ENCODE measurements at places on chromosomes 4 and X.
A peak's percentile ranks its signal among the peaks of the same experiment; 100 is the strongest.

DNA sequence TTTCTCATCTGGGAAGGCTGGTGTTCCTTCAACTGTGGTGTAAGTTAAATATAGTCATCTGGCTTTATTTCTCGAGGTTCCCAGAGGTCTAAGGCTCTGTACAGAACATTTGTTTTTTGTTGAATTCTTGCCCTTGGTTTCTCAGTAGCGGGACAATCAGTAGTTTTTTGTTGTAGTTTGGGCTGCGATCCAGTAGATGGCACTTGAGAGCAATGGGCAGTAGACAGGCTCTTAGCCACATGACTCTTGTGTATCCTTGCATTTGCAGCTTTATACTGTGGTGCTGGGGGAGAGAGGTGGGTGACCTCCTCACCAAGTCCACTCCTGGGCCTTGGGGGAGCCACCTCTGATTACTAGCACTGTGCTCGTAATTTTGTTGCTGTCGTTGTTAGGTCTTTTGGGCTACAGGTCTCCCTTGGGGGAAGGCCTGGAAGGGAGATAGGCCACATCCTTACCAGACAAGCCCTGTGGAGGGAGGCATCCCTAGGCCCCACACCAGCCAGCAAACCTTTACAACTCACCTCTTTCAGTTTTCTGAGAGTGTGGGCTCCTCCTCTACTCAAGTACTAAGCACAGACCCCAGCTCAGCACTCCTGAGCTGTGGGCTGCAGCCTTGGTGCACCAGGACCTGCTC, 8.1 kb downstream of the ETDB start:
- peak; percentile 53 for DNase-seq

- DNase-seq: peak; percentile 37
Observed at GRCh38 chr4:85595098-85595775, 120.3 kb downstream of the ARHGAP24 start.

GRCh38 chr4:48193096-48193836, 59.2 kb upstream of the TXK start:
- no peak for DNase-seq

- DNase-seq: peak; percentile 81
Observed at GRCh38 chr4:12852338-12853307, 631.5 kb downstream of the RAB28 start.

DNA sequence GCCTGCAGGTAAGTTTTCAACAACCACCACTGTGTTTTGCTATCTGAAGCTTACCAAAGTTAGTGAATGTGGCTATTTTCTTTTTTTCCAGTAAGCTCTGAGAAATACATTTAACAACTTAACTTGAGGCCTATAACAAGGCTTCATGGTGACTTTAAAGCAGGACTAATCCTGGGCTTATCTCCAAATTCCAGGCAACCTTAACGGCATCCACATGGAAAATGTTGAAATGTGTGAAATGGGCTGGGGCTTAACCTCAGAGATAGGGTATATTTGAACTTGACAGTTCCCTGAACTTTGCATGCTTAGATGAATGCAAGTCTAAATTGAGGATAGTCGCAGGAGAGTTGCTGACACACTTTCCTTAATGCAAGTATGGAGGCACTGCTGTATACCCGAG, 539.2 kb downstream of the GALNTL6 start:
- no peak for DNase-seq

GRCh38 chr4:188197566-188197965, 58.3 kb downstream of the TRIML1 start:
- no peak for DNase-seq

DNA sequence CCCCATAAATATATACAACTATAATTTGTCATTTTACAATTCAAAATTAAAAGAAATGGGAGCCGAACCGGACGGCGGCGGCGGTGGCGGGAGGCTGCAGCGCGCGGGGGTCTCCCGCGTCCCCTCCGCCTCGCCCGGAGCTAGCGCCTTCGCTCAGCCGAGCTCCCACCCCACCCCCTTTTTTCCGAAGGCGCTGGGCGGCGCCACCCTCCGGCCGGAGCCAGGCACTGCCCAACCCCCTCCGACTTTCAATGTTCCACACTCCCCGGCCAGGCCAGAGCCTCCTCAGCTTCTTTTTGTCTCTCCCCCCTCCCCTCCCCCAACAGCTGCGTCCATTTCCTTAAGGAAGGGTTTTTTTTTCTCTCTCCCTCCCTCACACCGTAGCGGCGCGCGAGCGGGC, 214.1 kb upstream of the GEMIN8 start:
- DNase-seq: no peak

DNA sequence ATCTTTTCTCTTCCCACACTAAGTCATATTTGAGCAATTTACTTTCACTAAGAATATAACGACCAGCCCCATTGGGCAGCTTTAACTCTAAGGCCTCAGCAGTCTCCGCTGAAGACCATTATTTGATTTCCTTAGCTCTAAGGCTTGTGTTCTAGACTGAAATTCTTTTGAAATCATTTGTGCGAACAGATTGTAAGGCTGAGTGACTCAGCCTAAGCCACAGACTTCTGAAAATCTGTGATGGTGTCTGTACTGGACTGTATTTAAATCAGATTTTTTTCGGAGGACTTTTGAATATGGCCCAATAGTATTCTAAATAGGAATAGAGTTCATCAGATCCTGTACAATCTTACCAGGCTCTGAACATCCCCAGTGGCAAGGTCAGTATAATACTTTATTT, 150.3 kb upstream of the TECRL start:
- no peak for DNase-seq

- no peak for DNase-seq
Observed at GRCh38 chr4:97531351-97531750, 611.9 kb downstream of the STPG2 start.

DNA sequence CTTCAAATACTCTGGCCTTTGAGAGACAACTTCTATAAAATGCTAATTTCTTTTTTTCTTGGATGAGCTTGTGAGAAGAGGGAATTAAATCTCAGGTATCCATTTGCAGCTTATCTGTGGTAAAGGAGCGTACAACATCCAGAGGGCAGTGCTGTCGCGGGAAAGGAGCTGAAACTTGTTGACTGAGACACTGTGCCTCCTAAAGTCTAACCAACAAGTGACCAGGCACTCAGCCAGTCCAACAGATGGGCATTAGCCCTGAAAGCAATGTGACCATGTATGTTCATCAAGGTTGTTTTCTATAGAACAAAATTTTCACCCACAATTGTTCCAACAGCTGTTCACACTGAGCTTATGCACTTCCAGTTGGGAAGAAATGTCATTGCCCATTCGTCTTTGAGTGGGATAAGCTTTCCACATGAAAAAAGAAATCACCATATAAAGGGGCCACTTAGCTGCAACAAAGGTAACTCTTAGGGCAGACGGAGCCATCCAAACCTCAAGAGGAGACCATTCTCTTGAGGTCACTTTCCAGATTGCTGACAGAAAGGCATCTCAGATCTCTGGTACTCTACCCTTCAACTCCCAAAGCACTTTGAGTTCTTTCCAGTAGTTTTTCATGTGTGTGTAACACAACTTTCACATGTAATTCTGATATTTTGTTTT, 244.8 kb upstream of the NEIL3 start:
- no peak for DNase-seq

- DNase-seq: no peak
Observed at GRCh38 chr4:26034849-26035248, 120.8 kb downstream of the SMIM20 start.

DNA sequence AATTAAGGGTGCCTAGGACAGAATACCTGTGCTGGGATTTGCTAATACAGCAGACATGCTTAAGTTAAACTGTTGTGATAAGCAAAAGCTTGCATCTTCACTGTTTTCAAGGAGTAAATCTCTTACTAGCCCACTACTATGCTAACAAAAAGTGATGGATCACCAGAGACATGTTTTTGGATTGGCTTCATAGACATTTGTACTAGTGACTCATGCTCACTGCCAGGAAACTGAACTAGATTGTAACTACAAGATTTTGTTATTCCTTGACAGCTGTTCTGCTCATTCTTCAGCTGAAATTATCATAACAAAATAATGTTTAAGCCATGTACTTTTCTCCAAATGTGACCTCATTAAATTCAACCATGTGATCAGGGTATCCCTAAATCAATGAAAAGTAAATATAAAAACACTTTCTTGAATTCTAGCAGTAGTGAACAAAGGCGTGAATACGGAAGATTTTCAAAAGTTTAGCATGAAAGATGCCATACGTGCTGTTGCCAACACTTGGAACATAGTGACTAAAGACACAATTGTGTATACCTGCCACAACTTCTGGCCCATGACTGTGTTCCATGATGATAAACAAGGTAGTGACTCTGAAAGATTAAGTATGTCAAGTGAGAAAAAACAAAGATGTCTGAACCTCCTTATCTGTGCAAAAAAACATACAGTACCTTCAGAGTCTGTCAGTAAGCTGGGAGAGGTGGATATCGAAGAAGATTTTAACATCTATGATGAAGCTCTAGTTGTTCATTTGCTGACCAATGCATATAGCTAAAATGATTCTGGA, 154.0 kb downstream of the BTC start:
- peak; percentile 89 for DNase-seq

- no peak for DNase-seq
Observed at GRCh38 chr4:94811643-94812042, 53.9 kb downstream of the BMPR1B start.

DNA sequence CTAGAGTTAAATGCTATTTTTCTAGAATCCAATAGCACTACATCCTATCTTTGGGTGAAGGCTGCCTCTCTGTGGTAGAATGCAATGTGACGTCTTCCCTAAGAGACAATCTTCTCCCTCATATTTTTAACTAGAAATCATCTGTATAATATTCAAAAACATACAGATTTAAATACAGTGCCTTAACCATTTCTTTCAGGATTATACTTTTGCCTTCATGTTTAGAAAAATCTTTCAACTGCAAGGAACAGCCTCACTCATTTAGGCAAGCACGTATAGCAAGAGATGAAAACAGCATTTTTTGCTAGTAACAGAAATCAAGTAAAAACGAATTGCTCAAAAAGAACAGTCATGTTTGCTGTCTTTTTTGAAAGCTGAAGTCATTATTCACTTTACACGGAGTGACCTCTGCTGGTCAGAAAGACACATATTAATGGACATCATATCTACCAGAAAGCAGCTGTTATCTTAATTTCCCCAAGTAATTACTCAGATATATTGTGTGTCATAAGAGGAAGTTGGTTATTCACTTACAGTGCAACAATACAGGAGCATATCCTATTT, 422.3 kb downstream of the STPG2 start:
- DNase-seq: peak; percentile 70

DNA sequence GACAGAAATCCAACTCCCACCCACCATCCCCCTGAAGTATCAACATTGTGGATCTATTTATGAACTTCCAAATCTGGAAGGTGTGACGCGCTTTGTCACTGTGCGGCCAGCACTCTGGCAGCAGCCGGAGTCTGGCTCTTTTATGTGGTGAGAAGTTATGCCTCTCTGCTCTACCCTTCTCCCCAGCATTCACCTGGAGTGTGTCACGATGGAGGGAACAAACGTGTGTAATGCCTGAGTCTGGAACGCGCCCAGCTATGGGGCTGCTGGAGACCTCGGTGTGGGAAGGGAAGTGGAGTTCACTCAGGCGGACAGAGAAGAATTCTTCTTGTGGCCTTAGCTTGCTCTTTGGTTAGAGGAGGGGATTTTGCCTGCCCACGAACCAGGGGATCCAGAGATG, 222.1 kb upstream of the RPL34 start:
- no peak for DNase-seq

DNA sequence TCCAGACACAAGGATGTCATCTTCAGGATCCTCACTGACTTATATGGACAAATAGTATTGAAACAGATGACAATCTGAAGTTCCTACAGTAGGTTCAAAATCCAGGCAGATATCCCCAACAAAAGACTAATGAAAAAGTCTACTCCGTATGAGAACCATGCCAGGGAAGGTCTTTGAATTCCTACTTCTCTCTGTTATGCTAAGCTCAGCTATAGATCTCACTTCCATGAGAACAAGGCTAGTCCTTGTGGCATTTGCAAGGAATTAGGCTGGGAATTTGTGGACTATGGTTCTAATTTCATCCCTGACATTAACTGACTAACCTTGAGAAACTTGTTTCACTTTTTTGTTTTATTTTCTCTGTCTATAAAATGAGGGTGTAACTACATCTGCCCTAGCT, 229.8 kb downstream of the IL1RAPL2 start:
- DNase-seq: no peak

- no peak for DNase-seq
Observed at GRCh38 chr4:169054879-169055278, 44.8 kb upstream of the CBR4 start.

DNA sequence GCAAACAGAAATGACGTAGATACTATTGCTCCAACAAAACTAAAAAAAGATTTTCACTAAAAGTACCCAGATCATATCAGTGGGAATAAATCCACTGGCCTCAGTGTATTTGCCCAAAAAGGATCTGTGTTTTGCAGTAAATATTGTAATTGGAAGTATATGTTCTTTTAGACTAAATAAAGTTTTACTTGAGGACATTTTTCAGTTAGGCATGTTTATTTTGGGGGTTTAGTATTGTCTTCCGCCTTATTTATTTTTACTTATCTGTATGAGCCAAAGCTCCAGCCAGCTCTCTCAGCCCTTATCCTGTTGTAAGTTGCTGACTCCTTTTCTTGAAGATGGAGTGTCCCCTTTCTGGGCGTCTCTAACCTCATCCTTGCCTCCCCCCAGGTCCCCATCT, 49.8 kb downstream of the PTTG2 start:
- DNase-seq: no peak

GRCh38 chr4:104490096-104490769, 4.5 kb downstream of the CXXC4 start:
- DNase-seq: no peak

- no peak for DNase-seq
Observed at GRCh38 chrX:120477453-120477852, 8.4 kb upstream of the LAMP2 start.

GRCh38 chr4:101724093-101724492, 66.4 kb upstream of the BANK1 start:
- DNase-seq: no peak

DNA sequence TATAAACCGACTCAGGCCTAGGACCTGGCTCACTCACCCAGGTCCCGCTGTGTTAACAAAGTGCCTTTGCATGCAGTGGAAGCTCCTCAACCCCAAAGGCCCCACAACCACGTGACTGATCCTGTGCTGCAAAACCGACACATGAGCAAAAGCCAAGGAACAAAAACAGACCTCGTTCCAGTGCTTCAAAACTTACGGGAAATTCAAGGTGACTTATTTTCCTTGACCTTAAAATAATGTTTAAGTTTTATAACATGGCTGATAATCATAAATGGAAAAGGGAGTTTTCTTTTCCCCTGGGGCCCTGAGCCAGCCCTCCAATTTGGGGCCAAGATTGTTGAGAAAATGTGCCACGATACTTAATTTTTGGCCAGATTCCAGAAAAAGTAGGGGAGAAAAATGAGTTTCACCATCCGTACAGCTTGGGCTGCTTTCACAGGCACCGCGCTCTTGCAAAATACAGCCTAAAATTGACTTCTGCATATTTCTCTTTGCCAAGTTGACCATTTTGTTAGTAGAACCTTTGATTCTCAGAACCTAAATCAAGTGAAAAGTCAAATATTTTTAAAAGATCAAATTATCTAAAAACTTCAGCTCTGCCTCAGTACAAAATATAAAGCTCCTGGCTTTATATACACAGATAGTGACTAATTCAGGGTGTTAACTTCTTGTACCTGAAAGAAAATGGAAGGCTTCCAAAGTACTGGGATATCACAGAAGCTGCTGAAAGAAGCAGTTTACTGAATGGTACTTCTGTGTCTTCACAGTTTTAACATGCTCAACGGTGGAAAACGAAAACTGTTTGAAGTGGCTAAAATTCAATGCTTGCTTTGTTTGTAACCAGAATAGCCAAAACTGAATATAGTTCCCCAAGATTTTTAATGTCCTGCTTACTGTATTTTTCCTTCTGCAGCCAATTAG, 93.8 kb downstream of the APBB2 start:
- DNase-seq: peak; percentile 94

GRCh38 chrX:26026179-26026578, 112.0 kb upstream of the MAGEB18 start:
- peak; percentile 19 for DNase-seq
